H1 (cell line): ENCODE measurements at places on chromosomes 4 and X.

- DNase-seq = no peak
These were observed 66.1 kb downstream of the PHKA2 start for GRCh38 chrX:18917831-18918230.

DNA sequence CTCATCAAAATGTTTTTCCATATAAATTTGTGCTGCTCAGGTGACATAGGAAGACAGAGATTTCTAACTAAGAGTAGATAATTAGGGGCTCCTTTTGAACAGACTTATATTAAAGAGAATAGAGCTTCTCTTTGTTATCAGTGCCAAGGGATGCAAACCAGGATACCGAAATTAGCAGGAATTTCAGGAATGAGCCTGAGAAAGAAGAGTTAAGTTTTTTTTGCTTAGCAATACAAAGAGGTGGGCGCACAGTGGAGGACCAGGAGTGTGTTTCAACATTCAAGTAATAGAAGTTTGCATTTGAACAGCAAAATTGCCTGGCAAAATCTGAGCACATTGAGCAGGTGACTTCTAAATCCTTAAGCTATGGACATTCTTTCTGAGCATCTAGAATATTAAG, 541.3 kb downstream of the GBA3 start:
- DNase-seq = no peak

- DNase-seq = no peak
These were observed 63.4 kb upstream of the KLF3 start for GRCh38 chr4:38600575-38600974.

GRCh38 chrX:15269618-15270521, at the start of gene ASB9:
ASB9 (minus strand) TSS chrX:15270083; CDS start chrX:15269874, 209 bp downstream.
- DNase-seq = peak; percentile 39

GRCh38 chrX:19555236-19555635, 39.9 kb upstream of the MAP3K15 start:
- no peak for DNase-seq

DNA sequence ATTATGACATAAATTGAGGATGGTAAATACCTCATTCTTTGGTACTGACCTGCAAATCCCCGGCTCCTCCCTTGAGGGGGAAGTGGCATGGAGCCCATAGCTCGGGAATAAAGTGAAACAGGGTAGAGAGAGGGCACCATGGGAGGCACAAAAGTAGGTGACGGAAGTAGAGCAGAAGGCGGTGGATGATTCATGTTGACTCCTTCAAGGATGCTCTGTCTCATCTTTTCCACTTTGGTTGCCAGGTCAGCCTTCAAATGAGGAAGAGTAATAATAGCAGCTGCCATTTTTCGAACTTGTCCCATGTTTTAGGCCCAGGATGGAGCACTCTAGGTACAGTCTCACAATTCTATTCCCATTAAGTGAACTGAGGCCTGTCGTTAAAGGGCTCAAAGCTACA, 41.4 kb upstream of the PHF8 start:
- no peak for DNase-seq

GRCh38 chrX:16148896-16149295, 18.4 kb upstream of the MAGEB17 start:
- DNase-seq = no peak

- DNase-seq = no peak
These were observed 17.4 kb downstream of the PCYT1B start for GRCh38 chrX:24629701-24630100.

DNA sequence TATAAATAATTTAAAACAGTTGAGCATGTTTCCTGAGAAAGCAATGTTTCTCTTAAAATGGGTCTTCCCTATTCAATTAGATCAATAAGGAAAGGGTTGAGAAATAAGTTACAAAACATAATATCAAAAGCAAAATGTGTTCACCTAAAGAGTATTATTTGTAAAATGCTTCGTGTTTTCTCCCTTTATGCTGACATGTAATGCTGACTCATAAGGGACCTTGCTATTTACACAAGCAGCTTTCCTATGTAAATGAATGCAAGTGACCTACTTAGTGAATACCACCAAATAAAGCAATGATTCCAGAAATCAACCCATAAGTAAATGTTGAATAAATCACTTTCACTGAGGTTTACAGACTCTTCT, 91.5 kb downstream of the ELOVL6 start:
- no peak for DNase-seq

- DNase-seq = no peak
These were observed 13.6 kb upstream of the NAT8L start for GRCh38 chr4:2045518-2045951.

DNA sequence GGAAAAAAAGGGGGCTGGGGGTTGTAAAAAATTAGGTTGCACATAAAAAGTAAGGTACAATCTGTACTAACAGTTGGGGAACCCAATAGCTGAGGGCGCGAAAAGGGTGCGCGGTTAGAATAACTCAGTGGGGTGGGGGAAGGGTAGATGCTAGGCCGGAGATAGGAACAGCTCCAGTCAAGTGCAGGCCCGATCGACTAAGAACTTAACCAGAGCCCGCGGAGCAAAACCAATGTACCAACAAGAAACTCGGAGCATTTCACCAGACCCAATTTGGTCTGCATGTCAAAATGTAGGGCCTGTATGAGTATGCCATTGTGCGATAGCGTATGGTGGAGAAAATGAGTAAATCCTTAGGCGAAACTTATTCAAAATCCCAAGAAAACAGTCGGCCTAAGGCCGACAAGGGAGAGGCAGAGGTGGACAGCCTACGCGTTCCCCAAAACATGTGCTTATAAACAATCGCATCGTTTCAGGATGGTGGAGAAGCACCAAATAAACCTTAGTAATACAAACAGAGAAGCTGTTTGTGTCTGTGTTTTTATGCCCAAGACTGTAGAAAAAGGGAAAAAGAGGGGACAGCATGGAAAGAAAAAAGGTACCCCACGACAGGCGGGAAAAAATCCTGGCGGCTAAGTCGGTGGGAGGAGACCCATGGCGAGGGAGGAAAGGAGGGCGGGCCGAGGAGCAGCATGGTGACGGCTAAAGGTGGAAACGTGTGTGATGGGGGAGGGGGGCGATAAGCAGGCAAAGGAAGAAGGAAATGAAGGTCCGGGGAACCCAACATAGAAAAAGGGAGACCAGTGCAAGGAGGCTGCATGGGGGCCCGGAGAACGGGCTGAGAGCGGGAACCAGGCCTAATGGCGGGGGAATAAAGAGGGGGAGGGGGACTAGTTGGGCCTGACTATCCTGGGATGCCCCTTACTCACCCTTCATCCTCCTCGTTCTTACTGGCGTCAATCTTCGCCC, 990 bp downstream of the HNRNPD start:
- DNase-seq = peak; percentile 31

DNA sequence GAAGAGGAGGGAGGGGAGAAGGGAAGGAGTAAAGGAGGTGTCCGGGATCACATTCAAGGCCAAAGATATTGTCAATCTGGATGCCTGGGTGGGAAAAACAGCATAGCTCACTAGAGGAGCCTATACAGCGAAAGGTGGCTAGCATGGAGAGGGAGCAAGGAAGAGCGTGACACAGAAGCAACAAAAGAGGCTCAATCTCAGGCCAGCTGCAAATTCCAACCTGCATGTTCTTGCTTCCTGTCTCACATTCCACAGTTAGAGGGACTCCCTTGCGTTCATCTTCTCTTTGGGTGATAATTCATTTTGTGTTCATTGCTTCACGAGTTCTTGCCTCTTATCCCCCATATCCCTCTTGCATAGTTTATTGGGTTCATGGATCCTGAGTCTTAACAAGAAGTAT, 3.0 kb upstream of the CLNK start:
- DNase-seq = no peak
